ENCODE measurements at places on chromosomes 2 and 18.

GRCh38 chr2:165864296-165864695 is 70.2 kb upstream of the GALNT3 start:
- peak; percentile 2 for DNase-seq

DNA sequence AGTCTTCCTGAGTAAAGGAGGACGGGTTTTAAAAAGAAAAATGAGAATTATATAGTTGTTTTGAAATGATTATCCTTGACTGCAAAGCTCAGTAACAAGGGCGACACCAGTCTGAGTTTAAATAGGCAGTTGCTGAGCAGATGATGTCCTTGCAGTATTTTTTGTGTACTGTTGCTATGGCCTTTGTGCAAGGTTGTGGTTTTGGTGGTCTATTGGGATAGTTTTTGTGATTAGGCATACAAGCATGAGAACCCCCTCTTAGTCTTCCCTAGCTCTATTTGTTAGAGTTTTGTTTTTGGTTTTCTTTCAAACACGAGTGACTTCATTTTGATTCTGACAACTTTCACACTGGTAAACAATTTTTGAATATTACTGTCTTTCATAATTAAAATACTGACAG is 64.1 kb downstream of the TAF4B start:
- no peak for DNase-seq

- no peak for DNase-seq
Measured at GRCh38 chr2:24418166-24418841, 58.0 kb upstream of the ITSN2 start.

DNA sequence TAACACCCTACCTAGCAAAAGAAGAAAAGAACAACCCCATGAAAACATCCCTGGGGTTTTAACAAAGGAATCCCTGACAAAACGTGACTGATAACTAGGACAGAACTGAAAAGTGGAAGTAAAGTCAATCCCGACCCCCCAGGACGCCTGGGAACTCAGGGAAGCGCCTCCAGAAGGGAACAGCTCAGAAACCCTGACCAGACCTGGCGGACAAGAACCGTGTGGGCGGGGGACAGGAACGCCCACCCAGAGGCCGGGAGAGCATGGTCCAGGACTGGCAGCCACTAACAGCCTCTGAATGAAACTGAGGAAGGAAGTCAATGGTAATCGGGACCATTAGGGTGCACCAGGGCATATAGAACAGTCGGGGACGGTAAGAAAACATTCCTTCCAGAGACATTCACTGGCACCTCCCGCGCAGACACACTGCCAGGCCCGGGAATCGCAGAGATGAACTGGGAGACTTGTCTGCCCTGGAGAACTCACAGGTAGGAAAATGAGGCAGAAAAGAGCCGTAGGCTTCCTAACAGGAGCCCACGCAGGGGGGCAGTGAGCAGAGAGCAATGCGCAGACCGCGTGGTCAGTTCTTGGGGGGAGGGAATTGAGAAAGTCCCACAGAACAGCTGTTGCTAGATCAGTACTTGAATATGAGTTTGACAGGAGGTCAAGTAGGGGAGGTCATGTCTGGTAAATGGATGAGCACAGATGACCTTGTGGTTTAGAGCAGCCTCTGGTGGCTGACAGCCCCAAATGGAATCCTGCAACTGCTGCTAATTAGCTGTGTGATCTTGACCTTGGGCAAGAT is 1.3 kb upstream of the TBC1D8 start:
- DNase-seq = no peak

DNA sequence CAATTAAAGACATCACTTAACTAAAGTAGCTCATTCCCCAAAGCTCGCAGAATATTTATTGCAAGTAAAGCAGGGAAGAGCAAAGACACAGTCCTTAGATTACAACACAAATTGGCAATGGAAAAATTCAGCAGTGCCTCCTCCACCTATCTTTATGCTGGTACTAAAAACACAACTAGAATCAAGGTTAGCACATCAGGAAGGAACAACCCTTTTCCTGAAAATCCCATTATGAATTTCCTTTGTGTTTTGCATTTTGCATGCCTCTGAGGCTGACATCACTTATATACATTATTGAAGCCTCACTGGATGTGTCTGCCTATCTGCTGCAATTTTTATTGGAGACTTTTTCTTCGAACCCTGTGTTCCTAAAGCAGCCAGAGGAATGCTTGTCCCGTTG is 193.8 kb upstream of the STK17B start:
- no peak for DNase-seq

DNA sequence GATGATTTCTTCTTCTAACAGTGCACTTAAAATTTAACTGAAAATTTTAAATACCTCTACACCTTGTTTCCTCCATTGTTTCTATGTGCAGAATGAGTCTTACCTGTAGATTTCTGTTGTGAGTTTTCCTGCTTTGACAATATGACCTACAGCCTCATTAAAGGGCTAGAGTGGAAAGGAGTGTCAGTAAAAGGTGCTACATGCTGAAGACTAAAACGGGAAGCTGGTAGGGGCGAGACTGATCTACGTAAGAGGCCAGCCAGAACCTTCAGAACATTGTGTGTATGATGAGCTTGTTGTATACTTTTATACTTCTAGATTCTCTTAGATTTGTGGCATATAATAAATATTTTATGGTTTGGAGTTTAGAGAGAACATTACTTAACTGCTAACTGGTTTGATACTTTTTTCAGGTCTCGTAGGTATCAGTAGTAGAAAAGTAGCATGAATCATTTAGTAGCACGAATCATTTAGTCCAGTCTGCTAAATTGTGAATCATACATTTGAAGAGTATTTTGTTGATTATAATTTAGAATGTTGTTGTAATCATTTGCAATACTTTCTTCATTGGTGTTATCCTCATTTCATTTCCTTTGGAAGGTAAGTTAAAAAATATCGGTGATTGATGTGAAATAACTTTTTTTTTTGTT is 14.3 kb downstream of the INSIG2 start:
- DNase-seq = no peak

GRCh38 chr2:119718501-119719260 is 39.7 kb downstream of the TMEM177 start:
- no peak for DNase-seq

GRCh38 chr2:191220671-191221070 is 24.5 kb upstream of the MYO1B start:
- no peak for DNase-seq

- DNase-seq = no peak
Measured at GRCh38 chr2:189582809-189583192, 2.2 kb upstream of the SLC40A1 start.

DNA sequence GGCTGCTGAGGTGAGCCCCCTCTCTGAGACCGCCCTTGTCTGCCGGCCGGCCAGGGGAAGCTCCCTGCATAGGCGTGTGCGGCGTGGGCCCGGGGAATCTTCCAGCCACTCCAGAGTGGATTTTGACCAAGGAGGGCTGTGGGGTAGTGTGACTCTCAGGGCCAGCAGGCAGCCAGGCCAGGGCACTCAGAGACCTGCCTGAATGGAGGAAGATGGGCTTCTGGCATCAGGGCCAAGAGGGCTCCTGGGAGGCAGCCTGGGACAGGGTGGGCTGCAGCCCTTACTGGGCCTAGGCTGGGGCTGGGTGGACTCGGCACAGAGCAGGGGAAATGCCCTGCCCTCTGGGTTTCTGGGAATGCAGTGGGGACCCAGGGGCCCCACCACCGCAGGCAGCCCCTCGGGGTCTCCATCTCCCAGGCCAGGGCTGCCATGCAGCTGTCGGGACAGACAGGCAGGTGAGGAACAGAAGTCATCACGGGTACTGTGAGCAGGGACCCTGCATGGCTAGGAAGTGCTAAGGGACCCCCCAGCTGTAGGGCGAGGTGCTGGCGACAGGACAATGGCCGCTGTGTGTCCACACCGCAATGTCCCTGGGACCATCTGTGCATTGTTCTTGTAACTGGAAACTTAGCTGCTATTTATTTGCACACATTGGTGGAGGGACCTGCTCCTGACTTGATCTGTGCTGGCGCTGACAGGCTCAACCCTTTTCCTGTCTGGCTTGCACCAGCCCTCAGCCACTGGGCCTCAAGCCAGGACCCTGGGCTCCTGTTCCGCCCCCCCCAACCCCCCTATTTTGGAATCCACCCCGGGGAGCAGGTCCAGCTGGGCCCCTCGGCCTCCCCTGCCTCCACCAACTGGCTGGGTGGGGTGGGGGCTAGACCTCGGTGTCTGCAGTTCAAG is 4.1 kb downstream of the PDCD1 start:
- no peak for DNase-seq

DNA sequence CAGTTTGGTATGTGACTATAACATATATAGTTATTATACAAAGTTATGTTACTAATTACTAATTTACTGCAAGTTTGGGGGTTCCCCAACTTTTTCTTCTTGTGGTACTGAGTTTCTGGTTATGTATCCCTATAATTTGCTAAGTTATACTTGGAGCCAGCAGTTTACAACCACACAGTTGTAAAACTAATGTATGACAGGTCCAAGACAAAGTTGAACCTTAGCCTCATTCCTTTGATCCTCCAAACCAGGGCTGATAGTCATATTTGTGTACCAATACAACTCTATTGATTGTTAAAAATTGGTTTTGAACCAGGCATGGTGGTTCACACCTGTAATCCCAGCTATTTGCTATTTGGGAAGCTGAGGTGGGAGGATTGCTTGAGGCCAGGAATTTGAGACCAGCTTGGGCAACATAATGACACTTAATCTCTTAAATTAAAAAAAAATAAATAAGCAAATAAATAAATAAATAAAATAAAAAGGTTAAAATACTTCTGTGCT is 24.3 kb downstream of the RELCH start:
- no peak for DNase-seq

GRCh38 chr2:159326569-159327255 is 40.2 kb upstream of the WDSUB1 start:
- DNase-seq = no peak

- DNase-seq = no peak
Measured at GRCh38 chr18:63606526-63606925, 19.4 kb downstream of the SERPINB13 start.

DNA sequence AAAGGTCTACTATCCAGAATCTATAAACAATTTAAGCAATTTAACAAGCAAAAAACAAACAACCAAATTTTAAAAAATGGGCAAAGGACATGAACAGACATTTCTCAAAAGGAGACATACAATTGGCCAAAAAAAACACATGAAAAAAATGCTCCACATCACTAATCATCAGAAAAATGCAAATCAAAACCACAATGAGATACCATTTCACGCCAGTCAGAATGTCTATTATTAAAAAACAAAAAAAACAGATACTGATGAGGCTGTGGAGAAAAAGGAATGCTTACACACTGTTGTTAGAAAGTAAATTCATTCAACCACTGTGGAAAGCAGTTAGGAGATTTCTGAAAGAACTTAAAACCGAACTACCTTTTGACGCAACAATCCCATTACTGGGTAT is 66.4 kb upstream of the SESTD1 start:
- DNase-seq = no peak

DNA sequence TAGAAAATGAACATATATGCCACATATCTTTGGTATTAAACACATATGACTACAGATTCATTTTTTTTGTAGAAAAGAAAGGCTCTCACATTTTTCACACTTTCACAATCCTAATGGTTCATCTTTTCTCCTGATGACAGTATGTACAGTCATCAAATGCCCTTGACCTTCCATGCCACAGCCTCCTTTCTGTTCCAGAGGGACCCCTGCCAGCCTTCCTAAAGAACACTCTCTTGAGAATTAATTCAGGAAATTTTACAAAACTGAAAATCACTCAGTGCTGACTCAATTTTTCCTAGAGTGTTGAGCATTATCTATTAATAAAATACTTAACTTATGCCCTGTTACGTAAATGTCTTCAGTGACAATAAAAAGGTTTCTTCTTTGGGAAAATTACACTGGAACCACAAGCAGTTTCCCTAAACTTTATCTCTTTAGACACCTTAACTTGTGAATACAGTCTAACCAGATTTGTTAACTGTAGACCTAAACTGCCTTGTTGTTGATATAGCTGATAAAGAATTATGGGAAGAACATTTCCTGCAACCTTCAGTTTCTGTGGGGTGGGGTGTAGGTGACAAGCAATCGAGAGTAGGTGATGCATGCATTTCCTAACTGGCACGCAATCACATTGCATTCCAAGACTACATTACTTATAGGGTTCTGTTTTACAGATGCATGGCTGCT is 15.3 kb upstream of the ACOXL start:
- DNase-seq = no peak

GRCh38 chr2:127179766-127180165 is 40.3 kb downstream of the CYP27C1 start:
- no peak for DNase-seq

DNA sequence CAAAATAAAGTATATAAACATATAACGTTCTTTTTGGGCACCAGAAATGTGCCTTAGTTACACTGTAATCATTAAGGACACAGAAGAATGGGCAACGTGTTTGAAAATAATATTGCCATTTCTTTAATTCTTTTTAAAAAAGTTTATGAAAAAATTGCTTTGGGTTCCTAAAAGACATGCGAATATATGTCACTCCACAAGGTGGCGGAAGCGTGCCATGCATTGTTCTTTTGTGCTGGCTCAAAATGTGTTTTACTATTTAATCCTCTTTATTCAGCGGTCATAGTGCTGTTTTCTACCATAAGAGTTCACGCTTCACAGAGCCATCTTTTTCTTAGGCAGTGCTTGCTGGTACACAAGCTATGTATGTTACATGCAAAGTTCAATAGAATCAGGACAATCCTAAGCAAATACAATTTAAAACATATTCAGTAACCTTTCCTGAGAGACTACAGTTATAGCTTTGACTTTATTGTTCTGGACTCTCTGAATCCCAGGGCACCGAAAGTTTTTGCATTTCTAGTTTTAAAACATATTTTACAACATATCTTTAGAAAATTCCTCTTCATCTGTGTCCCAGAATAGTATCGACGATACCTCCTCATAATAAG is 147.8 kb upstream of the ERBB4 start:
- DNase-seq = peak; percentile 3

DNA sequence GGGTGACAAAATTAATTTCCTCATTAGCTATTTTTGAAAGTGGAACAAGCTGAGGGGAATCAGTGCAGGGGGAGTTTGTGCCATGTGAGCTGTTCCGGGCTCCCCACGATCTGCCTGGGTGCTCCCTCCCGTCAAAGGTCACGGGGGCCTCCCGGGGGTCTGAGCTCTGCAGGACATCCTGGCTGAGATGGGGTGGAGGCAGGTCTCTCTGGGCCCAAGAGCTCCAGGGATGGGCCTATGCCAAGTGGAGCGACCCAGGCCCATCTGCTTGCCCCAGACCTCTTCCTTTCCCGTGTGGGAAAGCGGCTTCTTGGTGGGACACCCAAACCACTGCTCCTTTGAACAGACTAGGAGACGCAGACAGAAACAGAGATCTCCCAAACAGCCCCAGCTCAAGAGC is 143.3 kb upstream of the ID2 start:
- no peak for DNase-seq

GRCh38 chr2:208607694-208608093 is 201.1 kb downstream of the PTH2R start:
- DNase-seq = no peak

- no peak for DNase-seq
Measured at GRCh38 chr2:230888824-230889400, 24.2 kb downstream of the ITM2C start.

GRCh38 chr2:40450796-40451430 is 977 bp downstream of the SLC8A1 start:
- DNase-seq = no peak

DNA sequence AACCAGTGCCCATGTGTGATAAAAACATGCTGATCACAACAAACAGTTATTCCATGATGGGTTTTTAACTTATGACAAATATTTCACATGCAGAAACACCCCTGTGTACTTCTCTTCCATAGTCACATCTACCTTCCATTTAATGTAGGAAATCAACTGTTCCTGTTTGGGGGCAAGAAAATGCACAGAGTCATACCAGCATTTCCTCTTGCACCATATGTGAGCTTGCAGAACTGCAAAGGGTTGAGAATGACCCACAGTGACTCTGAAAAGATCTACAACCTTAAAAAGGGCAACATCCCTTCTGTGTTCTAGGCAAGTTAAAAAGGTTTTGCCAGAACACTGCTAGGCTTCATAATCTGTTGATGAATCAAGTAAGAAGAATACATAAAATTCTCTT is 9.9 kb downstream of the BMP10 start:
- no peak for DNase-seq

All from amygdala (tissue), 56 donors.